ENCODE measurements at places on chromosomes 1 and 21.

DNA sequence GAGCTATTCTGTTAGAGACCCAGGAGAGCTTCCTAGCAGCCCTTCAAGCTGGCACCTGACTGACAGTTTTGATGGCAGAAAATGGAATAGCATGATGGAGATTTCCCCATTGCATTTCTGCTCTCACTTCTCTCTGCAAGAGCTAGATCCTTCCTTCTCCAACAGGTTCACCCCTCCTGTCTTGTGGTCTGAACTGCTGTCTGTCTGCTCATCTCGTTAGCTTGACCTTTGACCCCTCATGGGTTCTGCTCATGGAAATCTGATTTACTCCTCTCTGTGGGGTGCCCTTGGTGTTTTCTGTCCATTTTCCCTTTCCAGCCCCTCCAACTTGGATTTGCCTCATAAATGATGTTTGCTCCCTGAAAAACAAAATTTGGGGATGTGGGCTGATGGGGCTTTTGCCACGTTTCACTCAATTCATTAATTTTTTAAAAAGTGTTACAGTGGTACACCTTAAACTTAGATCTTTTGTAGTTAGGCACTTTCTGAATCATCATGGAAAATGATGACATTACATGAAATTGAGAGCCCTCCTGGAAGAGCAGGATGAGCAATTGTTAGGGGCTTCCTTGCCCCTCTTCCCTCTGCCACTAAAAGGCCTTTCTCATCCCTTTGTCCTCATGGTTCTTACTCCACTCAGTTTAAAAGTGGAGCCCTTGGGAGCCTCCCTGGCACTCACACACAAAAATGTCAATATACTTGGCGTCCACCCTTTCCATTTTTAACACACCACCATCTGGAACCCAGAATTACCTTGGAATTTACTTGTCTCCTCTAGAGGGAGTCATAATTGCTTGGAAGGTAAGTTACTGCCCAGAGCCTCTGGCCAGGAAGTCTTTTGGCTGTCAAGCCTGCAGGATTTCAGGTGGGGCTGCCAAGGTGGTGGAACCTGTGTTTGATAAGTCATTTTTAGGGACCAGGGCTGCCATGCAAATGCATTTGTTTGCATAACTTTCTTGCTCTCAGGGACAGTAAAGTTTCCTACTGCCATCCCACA is 31.9 kb upstream of the IL19 start:
- peak; percentile 25 for DNase-seq

- DNase-seq, result no peak
These were observed 26.1 kb downstream of the VPS13D start for GRCh38 chr1:12255913-12256312.

- no peak for DNase-seq
These were observed 15.4 kb downstream of the NGF start for GRCh38 chr1:115322631-115323030.

GRCh38 chr1:81834268-81834667 is 33.5 kb downstream of the ADGRL2 start:
- no peak for DNase-seq

DNA sequence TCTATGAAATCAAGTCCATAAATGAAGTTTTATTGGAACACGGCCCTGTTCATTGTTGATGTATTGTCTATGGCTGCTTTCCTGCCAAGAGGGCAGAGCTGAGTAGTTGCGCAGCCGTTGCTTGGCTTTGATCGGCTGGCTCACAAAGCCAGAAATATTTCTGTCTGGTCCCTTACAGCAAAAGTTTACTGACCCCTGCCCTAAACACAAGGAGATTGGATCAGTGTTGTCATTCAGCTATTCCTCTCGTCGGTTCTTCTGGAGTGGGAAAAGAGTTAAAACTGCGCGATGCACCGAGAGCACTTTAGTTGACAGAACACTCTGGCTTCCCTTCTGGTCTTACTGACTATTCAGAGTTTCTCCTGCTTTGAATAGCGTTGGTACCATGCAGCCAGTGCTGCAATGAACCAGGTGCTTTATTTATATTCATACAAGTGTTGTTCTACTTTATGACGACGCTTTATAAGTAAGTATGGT is 868 bp downstream of the ZBTB40 start:
- DNase-seq, result no peak

GRCh38 chr1:87986130-87986866 is 657.6 kb downstream of the LMO4 start:
- no peak for DNase-seq

DNA sequence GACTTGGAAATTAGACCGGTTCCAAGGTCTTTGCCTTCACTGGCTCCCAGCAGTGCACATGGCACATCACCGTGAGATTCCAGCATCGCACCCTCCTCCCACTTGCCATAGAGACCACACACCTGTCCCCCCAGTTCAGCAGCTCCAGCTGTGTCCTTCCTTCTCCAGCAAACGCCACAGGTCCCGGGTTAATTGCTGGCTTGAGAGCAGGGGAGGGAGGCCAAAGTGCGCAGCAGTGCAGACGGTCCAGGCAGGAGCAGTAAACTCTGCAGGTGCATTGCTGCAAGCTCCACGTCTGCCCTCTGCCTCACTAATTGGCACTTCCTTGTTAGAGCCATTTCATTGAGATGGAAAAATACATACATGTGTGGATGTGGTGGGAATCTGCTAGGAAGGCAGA is 65.3 kb downstream of the KLHDC7A start:
- no peak for DNase-seq

- peak; percentile 65 for DNase-seq
These were observed 58.9 kb downstream of the WLS start for GRCh38 chr1:68173283-68173935.

DNA sequence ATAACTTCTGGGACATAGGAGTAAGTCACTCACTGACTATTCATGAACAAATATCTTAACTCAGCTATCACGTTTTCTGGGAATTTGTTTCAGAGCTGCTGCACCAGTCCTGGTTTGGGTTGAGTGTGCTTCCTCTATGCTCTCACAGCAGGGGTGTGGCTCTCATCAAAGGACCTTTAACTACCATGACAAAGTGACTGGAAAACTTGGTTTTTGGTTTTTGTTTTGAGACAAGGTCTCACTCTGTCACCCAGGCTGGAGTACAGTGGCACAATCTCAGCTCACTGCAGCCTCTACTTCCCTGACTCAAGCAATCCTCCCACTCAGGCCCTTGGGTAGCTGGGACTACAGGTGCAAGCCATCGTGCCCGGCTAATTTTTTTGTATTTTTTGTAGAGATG is 4.1 kb downstream of the ILDR2 start:
- DNase-seq, result no peak

- DNase-seq, result no peak
These were observed 15.9 kb upstream of the MUTYH start for GRCh38 chr1:45356186-45356585.

- DNase-seq, result no peak
These were observed 321.7 kb upstream of the USP25 start for GRCh38 chr21:15408089-15408488.

- no peak for DNase-seq
These were observed 103.6 kb upstream of the GCLM start for GRCh38 chr1:94012708-94013366.

- DNase-seq, result no peak
These were observed 89.6 kb upstream of the GPR88 start for GRCh38 chr1:100448366-100448765.

DNA sequence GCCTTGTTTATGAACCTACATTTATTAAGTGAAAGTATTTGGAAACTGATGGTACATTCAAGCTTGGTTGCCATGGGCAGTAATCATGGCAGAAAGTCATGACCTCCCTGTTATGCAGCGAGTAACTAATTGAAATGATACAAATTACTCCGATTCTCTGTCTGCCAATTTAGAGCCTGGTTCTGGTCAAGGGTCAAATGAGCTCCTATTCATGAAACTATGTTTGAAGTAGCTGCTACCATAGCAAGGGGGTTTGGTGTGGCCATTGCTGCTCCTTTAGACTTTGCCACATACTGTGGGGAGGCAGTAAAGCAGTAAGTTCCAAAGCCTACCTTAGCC is 187.2 kb upstream of the FOXD3 start:
- DNase-seq, result no peak

- DNase-seq, result no peak
These were observed 11.8 kb downstream of the ZBTB17 start for GRCh38 chr1:15963968-15964648.

DNA sequence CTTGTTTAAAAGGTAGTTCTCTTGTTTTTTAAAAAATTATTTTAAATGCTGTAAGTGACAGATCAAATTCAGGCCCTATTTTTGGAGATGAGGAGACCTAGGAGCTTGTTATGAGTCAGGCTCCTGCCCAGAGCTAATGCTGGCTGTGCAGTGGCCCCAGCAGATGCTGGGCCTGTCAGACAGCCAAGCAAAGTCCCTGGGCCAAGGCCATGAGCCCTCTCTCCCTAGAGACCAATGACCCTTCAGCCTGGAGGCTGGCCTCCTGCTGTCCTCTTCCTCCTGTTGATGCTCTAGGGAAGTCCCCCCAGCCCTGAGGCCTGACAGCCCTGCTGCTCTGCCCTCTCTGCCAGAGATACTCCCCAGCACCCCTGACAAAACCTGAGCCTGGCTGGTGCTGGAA is 128.1 kb upstream of the CTTNBP2NL start:
- no peak for DNase-seq

DNA sequence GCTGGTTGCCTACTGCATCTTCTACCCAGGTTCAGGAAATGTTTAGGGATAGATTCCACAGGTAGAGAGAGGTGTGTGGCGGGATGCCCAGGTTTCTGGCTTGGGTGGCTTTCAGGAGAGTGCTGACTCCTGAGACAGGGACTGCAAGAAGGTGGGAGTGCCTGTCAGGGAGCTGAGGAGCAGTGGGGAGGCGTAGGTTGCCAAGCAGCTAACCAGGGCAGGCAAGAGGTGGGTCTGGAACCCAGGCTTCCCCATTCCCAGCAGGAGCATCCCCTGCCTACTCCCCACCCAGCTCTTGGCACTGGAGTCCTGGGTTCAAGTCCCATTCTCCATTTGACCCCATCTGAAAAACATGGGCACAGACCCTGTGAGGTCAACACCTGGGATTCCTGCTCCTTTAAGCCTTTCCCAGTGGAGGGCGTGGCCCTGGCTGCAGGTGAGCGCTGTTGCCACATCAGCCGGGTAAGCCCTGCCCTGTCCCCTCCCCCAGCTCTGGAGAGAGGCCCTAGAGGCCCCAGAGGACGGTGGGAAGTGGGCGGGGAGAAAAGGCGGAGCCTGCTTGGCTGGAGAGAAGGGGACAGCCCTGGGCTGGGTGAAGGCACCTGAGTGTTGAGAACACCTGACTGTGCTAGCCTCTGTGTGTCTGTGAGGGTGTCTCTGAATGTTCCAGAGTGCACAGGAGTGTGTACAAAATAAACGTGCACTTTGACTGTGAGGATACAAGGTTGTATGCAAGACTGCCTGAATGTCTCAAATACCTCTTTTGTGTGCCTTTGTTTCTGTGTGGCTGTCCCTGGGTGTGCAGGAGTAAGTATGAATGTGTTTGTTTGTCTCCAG is 14.0 kb upstream of the SYNC start:
- peak; percentile 98 for DNase-seq

GRCh38 chr1:47415728-47416318 is at the start of gene FOXE3:
TSS of gene FOXE3 (plus strand) at chr1:47416285. CDS start at chr1:47416316, 31 bp downstream.
- DNase-seq, result no peak

DNA sequence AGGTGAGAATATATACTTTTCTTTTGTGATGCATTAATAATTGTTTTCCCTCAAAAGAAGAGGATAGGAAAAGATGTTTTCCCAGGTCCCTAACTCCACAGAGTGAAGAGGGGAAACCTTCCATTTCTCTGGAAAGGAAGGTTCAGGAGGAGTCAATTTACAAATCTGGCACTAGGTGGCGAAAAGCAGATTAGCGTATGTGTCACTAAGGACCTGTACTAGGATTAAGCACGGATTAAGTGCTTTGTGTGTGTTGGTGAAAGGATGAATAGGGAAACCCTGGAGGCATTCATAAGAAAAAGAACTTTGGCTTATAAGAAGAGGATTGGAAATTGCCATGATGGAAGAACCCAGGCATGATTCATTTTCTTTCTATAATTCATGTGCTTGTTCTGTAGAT is 410.1 kb upstream of the PLXNA2 start:
- peak; percentile 55 for DNase-seq

DNA sequence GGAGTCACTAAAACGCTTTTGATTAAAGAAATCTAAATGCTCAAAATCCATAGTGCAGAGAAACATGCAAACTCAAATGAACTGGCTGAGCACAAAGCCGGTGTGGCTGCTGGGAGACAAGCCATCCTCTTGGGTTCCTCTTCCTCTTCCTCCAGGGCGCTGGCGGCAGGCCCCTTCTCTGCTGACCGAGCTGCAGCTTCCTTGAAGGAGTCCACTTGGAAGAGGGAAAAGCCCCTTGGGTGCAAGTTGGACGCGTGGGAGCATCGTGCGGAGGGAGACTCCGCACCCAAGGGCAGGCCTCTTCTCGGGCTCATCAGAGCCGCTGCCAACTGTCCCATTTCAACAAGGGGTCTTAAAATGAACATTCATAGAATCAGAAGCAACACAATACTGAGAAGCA is 7.9 kb downstream of the CCNL2 start:
- no peak for DNase-seq

GRCh38 chr1:17404034-17404684 is 32.2 kb downstream of the PADI6 start:
- DNase-seq, result no peak

DNA sequence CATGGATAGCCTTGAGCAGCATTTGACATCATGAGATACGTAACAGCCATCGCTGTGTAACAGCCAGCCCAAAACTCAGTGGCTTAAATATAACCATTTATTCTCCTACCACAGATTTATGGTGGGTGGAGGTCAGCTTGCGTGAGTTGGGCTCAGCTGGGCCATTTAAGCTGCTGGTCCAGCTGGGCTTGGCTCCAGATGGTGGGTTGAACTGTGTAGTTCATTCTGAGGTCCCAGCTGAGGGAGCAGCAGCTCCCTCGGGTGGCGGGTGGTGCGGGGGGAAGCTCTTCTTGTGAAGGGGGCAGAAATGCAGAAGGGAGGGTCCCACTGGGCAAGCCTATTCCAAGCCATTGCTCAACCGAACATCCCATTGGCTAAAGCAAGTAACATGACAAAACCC is 75.9 kb downstream of the IGSF21 start:
- no peak for DNase-seq

DNA sequence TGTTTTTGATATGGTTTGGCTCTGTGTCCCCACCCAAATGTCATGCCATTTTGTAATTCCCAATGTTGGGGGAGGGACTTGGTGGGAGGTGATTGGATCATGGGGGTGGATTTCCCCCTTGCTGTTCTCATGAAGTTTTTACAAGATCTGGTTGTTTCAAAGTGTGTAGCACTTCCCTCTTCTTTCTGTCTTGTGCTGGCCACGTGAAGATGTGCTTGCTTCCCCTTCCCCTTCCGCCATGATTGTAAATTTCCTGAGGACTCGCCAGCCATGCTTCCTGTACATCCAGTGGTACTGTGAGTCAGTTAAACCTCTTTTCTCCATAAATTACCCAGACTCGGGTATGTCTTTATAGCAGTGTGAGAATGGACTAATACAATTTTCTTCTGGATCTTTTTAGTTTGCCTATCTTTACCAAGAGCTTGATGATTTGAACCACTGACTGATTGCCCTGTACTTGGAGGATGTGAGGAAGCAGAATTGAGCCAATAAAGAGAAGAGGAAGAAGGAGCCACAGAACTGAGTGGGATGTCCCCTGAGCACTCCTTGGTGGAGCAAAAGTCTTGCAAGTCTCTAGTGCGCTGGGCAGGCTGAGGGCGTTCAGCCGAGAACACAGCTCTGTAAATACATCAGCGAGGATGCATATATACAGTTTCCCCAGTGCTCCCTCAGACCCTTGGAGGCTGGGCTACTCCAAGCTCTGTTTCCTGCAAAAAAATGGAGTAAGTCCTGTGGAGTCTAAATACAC is 102.6 kb downstream of the CYYR1 start:
- DNase-seq, result no peak

- DNase-seq, result no peak
These were observed 35.4 kb downstream of the ACOT7 start for GRCh38 chr1:6358144-6358624.

Measured in NCI-H1417 (cell line).